CD4-positive, alpha-beta memory T cell (primary cell): ENCODE measurements at places on chromosomes 12 and 14.
A peak's percentile ranks its signal among the peaks of the same experiment; 100 is the strongest.

DNA sequence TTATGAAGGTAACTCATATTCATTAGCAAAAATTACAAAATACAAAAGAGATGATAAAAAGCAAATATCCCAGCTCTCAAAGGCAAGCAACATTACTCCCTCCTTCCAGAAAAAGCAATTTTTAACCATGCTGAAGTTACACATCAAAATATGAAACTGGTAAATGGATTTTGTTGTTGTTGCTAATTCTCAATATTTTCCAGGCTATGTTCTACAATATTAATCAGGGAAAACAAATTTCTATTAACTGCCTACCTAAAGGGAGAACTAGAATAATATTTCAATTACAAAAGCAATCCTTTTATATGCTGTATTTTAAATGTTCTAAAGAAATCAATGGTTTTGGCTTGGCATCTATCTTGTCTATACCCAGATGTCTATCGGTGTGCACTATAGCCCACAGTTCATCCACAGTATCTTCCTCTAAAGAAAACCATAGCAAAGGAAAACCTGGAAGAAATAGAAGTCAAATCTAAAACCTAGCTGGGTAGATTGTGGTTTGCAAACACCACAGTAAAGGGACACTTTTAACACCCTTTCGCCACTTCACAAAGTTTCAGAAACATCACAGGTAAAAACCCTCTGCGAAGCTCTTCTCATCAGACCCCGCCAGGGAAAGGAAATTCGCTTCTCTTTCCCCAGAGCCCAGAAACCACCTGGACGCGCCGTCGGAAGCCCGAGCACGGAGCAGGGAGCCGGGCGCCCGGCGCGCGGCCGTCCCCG is 32.0 kb downstream of the TC2N start:
- peak; percentile 46 for DNase-seq

- no peak for DNase-seq
Measured at GRCh38 chr12:54007538-54008259, 1.1 kb upstream of the HOXC8 start.

GRCh38 chr14:52948039-52948438 is 2.8 kb downstream of the FERMT2 start:
- DNase-seq: no peak

DNA sequence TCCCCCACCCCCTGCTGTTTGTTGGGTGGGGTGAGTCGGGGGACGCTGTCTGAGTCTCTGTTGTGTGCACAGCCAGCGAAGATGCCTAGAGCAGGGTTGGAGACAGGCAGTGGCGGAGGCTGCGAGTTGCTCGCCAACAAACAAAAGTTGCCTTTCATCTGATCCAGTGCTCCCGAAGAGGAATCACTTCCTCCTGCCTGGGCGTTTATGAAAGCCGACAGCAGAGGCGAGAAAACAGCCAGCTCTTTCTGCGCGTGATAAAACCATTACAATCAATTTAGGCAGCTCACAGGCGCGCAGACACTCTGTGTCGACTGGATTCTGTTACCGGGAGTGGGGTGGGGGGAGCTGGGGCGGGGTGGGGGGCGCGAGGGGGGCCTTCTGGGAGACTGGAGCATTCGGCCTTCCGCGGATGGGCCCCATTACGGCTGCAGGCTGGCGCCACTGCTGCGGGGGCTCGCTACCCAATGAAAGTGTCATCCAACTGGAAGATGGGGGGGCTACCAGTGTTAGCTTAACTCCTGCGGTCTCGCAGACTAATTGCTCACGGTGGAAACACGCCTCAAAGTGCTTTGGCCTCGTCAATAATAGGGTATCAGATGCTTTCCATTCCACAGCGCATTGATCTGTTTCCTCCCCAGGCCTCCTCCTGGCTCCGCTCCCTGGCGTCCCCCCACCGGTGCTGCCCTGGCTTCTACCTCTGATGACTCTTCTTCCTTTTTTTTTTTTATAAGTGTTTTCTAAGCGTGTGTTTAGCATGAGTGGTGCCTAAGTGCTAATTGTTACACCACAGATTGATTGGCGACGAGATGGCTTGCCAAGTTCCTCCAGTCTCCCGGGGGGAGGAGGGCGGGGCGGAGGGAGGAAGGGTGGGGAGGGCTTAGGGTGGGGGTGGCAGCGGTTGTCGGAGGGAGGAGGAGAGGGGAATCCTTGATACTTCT is 678.4 kb downstream of the MED13L start:
- DNase-seq: no peak

DNA sequence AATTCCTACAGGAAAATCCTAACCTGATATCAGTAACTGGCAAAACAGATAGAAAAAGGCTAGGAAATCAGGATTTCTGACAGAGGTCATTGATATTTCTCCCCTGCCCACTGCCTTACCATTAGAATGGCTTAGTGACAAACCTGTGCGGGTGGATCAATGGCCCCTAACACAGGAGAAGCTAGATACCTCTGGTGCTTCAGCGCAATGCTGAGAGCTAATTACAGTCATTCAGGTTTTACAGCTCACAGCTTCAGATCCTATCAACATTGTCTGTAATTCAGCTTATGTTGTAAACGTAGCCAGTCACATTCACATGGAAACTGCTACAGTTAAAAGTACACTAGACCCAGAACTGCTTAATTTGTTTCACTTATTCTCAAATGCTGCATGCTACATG is 17.4 kb upstream of the SLC10A1 start:
- DNase-seq: no peak
